ENCODE measurements at places on chromosomes 7 and 10.
A peak's percentile ranks its signal among the peaks of the same experiment; 100 is the strongest.

GRCh38 chr7:116315293-116315692 lies 105.0 kb downstream of the TES start:
- DNase-seq, result no peak

GRCh38 chr10:64658528-64658927 lies 1137.3 kb downstream of the REEP3 start:
- no peak for DNase-seq

- DNase-seq, result no peak
Measured at GRCh38 chr7:88015309-88015708, 81.3 kb downstream of the ADAM22 start.

- no peak for DNase-seq
Measured at GRCh38 chr7:18086165-18087025, 58.7 kb upstream of the PRPS1L1 start.

DNA sequence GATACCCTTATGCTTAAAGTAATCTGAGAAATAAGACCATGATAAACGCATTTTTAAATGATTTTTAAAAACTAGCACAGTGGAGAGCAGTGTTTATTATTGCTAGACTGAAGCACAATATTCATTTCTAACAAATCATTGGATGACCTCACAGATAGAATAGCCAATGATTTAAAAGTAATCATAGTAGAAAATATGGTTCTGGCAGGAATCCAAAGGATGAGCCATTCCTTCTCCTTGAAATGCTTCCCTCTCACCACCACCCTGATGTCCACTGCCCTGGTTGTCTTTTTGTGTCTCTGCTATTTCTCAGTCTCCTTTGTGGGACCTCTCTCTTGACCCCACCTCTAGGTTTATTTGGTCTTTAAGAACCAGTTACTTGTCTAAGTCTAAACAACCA lies 64.9 kb downstream of the PRKG1 start:
- DNase-seq, result no peak

DNA sequence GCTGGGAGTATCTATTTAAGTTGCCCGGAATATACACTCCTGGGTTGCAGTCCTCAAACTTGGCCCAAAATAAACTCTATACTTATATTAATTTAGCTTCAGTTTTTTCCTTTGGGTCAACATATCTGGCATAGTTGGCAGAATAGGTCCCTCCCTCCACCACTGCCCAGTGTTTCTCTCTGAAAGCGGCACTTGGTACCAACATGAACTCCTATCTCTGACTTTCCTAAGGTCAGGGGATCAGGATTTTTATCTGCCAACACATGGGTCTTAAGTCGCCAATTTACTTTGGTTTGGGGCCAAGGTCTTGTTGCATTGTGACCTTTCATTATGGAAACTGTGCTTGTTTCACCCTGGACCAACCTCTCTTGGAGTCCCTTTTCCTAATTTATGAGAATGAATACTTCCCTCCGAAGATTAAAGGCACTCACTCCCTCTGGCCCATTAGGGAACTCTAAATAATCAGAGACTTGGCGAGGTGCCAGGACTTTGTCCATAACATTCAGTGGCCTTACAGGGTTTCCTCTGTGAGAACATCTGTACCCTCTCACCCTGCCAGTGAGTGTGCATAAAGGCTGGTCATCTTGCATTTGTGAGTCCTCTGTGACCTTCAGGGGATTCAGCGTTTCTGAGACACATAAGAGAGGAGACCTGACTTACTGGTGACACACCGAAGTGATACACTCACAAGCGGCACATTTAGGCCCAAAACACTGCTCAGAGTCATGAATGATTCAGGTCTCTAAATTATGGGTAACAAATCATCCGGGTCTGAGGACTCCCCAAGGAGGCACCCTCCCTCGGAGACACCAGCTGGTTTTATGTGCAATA lies 19.7 kb upstream of the FKBP9 start:
- peak; percentile 96 for DNase-seq

GRCh38 chr7:151759591-151760042 lies 117.3 kb downstream of the PRKAG2 start:
- peak; percentile 65 for DNase-seq

- DNase-seq, result no peak
Measured at GRCh38 chr7:2512179-2512661, 7.4 kb upstream of the LFNG start.

GRCh38 chr7:111320133-111320532 lies 229.2 kb downstream of the LRRN3 start:
- DNase-seq, result no peak

- DNase-seq, result peak; percentile 20
Measured at GRCh38 chr10:67200913-67201564, 275.2 kb downstream of the LRRTM3 start.

GRCh38 chr7:39892361-39892760 lies 57.7 kb upstream of the CDK13 start:
- no peak for DNase-seq

DNA sequence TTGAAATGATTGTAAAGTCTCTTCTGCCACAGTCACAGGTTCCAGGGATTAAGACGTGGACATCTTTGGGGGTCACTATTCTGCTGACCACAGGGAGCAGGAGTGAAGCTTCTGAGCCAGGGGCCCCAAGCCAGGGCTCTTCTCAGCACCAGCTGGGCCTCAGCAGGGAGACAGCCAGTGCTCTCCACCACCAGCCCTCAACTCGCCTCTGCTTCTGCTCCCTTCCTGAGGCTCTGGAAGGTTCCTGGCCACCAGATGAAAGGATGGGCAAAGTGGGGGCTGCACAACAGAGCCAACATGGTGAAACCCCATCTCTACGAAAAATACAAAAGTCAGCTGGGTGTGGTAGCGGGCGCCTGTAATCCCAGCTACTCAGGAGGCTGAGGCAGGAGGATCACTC lies 11.2 kb upstream of the CRYGN start:
- DNase-seq, result no peak

- DNase-seq, result no peak
Measured at GRCh38 chr7:123260428-123260960, 60.7 kb upstream of the SLC13A1 start.

GRCh38 chr10:68543004-68543918 lies 15.9 kb upstream of the SLC25A16 start:
- DNase-seq, result peak; percentile 19

GRCh38 chr7:98930921-98931320 lies 52.6 kb downstream of the TRRAP start:
- no peak for DNase-seq

DNA sequence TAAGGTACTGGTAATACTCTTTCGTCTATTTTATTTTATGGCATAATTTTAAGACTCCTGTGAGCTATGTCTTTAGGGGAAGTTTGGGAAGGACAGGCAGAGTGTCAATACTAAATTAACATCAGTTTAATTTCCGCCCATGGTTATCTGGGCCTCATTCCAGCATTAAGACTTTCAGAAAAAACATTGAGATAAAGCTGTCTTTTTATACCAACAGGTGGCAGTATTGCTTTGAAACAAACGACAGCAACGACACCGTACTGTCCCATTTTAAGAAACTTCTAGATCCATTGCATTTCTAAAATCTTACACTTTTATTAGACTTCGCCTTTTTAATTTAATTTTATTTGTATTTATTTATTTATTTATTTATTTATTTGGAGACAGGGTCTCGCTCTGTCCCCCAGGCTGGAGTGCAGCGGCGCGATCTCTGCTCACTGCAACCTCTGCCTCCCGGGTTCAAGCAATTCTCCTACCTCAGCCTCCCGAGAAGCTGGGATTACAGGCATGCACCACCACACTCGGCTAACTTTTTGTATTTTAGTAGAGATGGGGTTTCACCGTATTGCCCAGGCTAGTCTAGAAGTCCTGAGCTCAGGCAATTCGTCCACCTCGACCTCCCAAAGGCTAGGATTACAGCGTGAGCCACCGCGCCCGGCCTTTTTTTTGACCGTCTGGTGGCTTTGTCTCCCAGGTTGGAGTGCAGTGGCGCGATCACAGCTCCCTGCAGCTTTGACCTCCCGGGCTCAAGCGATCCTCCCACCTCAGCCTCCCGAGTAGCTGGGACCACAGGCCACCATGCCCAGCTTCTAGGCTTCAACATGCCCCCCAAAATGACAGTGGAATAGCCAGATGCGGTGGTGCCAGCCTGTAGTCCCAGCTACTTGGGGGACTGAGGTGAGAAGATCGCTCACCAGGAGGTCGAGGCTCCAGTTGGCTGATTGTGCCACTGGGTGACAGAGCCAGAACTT lies 78.7 kb upstream of the C1GALT1 start:
- DNase-seq, result peak; percentile 80

- no peak for DNase-seq
Measured at GRCh38 chr7:87767827-87768226, 108.3 kb downstream of the SLC25A40 start.

DNA sequence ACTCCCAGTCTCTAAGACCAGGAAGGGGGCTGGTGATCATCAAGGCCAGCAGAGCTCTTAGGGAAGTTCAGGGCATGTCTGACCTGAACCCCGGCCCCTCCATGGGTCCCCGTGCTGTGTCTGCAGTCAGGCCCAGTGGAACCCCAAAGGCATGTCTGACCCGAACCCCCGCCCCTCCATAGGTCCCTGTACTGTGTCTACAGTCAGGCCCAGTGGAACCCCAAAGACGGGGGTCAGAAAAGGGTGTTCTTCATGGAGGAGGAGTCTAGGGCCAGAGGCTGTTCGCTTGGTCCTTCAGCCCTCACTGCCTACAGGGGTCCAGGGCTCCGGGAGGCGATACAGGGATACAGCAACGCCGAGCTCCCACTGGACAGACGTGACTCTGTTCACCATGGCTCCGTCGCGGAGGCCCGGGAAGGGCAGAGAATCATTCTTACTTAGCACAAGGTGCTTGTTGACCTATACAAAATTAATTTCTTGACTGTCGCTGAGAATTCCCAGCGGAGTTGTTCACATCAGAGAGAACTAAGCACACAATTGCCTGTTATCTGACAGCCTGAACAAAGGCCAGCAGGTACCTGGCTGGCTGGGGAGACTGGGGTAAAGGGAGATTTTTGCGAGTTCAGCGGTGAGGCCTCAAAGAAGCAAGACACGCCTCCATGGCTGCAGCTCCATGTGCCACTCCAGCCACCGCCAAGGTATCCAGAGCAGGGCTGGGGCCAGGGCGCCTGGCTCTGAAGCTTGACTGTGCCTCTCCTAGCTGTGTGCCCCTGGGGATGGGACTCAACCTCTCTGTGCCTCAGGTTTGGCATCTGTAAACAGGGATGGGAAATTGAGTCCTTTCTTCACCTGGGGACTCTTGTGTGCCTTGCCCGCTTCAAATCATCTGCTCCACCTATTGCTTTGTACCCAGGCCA lies 26.8 kb downstream of the EN2 start:
- no peak for DNase-seq

DNA sequence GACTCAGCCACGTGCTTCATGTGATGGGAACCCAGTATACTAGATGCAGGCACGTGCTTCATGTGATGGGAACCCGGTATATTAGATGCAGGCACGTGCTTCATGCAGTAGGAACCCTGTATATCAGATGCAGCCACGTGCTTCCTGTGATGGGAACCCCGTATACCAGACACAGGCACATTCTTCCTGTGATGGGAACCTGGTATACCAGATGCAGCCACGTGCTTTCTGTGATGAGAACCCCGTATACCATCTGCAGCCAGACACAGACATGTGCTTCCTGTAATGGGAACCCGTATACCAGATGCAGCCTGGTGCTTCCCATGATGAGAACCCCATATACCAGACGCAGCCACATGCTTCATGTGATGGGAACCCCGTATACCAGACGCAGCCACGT lies 44.0 kb downstream of the MGMT start:
- DNase-seq, result no peak

DNA sequence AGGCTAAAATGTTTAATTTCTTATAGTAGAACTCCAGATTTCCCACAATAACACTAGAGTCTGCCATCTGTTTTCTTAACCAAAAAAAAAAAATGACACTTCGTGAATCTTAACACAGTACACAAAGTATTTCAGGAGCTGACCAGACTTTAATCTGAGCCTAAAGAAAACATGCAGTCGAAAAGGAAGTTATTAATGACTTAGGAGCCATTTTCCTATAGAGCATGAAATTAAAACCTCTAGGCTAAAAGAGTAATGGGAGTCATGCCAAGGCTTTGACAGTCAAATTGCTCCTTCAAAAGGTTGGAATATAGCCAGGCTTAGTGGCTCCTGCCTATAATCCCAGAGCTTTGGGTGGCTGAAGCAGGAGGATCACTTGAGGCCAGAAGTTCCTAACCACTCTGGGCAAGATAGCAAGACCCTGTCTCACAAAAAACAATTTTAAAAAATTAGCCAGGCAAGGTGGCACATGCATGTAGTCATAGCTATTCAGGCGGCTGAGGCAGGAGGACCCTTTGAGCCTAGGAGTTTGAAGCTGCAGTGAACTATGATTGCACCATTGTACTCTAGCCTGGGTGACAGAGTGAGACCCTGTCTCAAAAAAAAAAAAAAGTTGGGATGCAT lies 13.6 kb downstream of the MICU1 start:
- no peak for DNase-seq

- DNase-seq, result peak; percentile 85
Measured at GRCh38 chr10:48377751-48378530, 71.5 kb downstream of the MAPK8 start.

DNA sequence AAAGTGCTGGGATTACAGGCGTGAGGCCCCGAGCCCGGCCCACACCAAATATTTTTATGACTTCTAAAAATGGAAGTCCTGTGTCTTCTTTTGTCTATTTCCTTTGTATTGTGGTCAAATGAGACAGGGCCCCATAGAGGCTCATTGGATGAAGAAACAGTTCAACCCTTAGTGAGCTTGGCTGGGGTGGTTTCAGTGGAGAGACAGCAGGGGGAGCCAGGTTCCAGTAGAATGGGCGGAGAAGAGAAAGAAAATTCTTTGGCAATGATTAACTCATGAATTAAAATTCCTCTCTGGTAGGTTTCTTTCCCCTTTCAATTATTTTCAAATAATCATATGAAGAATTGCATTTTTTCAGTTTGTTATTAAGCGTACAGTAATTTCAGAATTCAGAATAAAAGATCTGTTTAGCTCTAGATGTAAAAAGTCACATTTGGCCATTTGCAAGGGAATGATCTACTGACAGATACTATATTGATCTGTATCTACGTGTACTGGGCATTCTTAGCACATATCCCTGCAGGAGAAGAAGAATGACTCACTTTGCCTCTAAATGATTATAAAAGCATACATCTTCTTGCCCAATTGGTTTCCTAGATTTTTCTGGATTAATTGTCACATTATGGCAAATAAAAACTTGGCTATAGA lies 43.2 kb downstream of the PNLIPRP3 start:
- DNase-seq, result peak; percentile 60

GRCh38 chr10:89250865-89251408 lies 638 bp downstream of the LIPA start:
- DNase-seq, result peak; percentile 10

DNA sequence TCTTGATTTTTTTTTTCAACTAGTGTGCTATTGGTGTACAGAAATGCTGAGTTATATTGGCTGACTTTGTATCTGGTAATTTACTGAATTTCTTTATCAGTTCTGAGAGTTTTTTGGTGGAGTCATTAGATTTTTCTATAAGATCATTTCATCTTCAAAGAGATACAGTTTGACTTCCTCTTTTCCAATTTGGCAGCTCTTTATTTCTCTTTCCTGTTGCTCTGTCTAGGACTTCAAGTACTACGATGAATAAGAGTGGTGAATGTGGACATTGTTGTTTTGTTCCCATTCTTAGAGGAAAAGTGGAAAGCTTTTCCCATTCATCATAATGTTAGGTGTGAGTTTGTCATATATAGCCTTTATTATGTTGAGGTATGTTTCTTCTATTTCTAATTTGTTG lies 50.2 kb downstream of the LOXL4 start:
- no peak for DNase-seq

- no peak for DNase-seq
Measured at GRCh38 chr7:94294471-94295131, 100.1 kb upstream of the COL1A2 start.

Data from RKO (cell line).